A549 (cell line): ENCODE measurements at places on chromosomes 5 and 9.

DNA sequence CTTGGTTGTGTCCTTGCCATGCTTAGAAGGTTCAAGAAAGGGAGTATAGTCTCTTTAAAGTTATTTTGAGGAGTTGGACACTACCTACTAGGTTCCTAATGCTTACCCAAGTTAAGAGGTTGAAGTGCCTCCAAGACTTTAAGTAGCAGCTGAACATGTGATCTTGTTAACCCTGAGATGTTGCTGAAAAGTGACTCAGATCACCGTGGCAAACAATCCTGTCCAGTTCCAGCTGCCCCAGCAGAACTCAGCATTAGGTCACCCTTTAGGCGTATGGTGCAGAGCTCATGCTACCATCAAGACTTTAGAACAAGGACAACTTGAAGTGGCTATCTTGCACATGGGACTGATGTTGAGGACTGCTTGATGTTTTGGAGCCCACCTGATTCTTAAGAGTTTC is 22.5 kb downstream of the ZNF462 start:
- peak; percentile 67 for DNase-seq

DNA sequence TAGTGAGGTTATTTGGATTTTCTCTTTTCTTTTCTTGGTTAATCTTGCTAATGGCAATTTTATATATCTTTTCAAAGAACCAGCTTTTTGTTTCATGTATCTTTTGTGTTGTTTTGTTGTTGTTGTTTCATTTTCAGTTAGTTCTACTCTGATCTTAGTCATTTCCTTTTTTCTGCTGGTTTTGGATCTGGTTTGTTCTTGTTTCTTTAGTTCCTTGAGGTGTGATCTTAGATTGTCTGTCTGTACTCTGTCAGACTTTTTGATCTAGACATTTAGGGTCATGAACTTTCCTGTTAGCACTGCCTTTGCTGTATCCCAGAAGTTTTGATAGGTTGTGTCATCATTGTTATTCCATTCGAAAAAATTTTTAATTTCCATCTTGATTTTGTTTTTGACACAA is 399.7 kb downstream of the TLE1 start:
- DNase-seq, result no peak

- no peak for DNase-seq
Measured at GRCh38 chr5:96785326-96786109, 22.2 kb downstream of the ERAP1 start.

DNA sequence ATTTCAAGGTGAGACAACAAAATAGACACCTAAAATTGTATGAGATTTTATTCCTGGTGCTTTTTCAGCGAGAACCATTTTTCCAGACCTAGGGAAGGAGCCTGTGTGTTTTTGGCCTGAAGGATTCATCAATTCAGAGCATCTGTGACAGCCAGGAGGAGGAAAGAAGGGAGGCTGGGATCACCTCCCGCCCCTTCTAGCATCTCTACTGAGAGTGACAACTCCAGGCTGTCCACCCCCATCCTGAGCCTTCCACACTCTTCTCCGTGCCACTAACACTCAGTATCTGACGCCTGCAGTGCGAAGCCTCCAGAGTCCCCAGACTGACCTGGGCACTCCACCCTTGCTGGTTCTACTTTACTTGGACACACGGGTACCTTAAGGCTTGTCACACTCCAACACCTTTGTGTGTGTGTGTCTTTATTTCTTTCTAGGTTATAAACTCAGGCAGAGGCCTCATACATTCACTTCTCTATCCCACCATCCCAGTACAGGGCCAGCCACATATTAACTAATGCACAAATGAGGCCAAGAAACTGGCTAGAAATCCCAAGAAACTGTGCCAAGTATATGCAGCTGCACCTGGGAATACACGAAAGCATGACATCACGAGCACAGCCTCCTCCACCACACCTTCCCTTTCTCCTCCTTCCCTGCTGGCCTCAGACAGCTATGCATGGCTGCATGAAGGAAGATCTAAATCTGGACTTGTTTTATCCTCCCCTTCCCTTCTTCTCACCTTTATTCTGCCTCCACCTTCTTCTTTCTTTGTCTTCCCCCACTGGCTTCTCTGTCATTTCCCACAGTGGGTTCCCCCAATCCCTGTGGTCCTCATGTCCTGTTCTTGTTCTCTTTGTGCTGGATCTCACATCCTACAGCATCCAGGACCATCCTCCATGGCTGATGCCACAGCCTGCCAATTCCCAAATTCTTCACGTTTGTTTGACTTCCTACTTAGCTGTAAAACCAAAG is 16.0 kb downstream of the S1PR3 start:
- DNase-seq, result no peak

DNA sequence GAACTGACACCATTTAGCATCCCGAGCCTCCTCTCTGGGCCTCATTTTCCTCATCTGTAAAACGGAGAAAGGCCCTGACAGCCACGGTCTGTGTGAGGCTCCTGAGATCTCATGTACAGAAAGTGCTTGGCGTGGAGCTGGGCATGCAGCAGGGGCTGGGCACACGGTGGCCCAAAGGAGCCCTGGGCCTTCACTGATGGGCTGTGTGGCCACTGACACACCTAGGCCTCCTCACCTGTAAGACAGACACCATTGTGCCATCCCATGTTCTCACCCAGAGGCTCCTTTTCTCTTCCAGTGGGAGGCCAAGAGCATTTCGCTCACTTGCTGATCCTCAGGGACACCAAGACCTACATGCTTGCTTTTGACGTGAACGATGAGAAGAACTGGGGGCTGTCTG is 1.6 kb downstream of the ORM1 start:
- no peak for DNase-seq

DNA sequence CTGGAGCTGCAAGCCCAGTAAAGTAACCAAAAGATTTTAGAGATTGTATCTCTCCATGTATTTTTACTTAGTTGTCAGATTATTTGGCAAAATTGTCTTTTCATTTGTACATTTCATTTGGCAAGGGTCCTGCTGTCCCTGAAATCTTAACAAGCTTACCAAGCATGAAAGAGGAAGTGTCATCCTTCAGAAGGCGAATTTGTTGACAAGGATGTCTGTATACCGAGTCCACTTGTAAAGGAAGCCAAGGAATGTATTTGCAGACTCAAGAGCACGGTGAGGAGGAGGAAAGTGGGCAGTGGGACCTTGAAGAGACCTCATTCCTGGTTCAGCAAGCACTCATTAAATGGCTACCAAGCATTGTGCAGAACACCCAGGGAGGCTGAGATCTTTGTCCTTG is 7.5 kb upstream of the OTULINL start:
- DNase-seq, result no peak
